Pulmonary artery endothelial cell (primary cell): ENCODE measurements at places on chromosomes 7 and 10. TPM values are rescaled to one million over a fixed set of nuclear protein-coding genes. Genes with fewer than 3 reads are reported as not detected.

Gene SFTPA1
- total RNA-seq: not detected in 2 replicates

Gene MUC12
- total RNA-seq: under 0.01 TPM in 1 of 2 replicates, not detected in the other

Gene PCBD1
- total RNA-seq: 54.6 and 82.2 TPM in 2 replicates

Gene CASP2
- 20.6 and 28.8 TPM in 2 replicates for total RNA-seq

Gene TMEM176B
- total RNA-seq: not detected in 2 replicates

Gene NUTM2E
- 0.04 and 0.07 TPM in 2 replicates for total RNA-seq

Gene ST8SIA6
- total RNA-seq: 0.53 and 0.79 TPM in 2 replicates

Gene SPDYE9
- not detected in 2 replicates for total RNA-seq

Gene LIPJ
- total RNA-seq: 0.21 TPM in 1 of 2 replicates, not detected in the other

Gene CFAP58
- total RNA-seq: 0.46 and 0.63 TPM in 2 replicates

Gene ANKRD2
- total RNA-seq: 0.78 and 1.8 TPM in 2 replicates

Gene ZNF853
- total RNA-seq: 0.39 and 0.79 TPM in 2 replicates
